ENCODE measurements at places on chromosomes 6 and 20.

DNA sequence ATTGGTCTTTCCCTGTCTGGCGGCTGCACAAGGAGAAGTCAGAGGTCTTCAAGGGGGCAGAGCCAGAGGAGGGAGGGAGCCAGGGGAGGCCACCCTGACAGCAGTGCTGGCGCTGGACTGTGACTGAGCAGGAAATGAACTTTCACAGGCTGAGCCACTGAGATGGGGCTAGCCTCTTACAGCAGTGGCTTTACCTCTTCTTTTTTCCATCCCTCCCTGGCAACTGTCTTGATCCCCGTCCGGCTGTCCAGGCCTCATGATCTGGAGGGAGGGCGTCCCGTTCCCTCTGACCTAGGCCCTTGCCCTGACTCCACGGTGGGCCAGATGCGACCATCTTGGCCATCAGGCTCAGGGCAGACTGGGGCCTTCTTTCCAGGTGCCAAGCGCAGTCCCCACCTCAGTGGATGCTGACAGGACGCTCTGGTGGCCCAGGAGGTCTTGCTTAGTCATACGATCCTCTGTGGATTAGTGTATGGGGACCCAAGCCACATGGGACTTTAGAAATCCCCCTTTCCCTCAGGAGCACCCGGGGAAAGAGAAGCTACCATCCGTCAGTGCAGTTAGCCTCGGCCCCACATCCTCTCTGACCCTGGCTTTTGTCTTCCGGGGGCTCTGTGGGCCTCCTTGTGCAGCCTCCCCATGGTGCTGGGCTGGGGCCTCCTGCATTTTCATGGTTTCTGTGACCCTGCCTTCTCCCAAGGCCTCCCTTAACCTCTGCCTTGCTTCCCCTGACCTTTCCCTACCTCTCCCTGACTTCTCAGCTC is 57.4 kb upstream of the CCDC167 start:
- no peak for DNase-seq

DNA sequence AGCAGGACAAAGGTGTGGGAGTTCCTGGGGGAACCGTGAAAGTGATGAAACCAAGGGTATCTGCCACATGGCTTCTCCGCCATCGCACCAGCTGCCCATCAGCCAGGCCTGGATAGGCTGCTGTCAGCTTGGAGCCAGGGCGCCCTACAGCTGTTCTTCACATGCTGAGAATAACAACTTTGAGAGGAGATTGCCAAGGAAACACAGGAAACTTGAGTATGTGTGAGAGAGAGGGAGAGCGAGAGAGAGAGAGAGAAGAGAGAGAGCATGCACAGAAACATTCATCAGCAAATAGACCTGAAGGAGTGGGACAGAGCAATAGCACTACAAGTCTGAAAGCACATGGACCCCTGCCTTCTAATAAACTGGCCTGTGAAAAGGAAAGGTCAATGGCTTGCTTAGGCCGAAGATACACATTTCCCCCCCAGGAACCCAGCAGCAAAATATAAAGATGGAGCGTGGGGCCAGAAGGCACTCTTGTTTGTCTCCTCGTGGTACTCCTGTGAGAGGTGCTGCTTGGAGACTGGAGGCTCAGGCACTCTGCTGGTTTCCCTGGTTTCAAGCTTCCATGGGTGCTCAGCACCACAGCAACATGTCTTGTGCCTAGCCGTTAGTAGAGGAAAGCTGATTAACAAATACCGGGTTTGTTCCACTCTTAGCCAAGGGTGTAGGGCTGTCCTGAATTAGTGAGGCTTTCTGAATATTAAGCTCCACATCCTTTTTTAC is 53.0 kb downstream of the SNAP25 start:
- no peak for DNase-seq

- DNase-seq, result no peak
Observed at GRCh38 chr6:160279850-160280249, 21.2 kb upstream of the SLC22A2 start.

- DNase-seq, result no peak
Observed at GRCh38 chr6:33249732-33250630, 21.7 kb downstream of the VPS52 start.

- no peak for DNase-seq
Observed at GRCh38 chr20:4021906-4022305, 6.5 kb upstream of the RNF24 start.

DNA sequence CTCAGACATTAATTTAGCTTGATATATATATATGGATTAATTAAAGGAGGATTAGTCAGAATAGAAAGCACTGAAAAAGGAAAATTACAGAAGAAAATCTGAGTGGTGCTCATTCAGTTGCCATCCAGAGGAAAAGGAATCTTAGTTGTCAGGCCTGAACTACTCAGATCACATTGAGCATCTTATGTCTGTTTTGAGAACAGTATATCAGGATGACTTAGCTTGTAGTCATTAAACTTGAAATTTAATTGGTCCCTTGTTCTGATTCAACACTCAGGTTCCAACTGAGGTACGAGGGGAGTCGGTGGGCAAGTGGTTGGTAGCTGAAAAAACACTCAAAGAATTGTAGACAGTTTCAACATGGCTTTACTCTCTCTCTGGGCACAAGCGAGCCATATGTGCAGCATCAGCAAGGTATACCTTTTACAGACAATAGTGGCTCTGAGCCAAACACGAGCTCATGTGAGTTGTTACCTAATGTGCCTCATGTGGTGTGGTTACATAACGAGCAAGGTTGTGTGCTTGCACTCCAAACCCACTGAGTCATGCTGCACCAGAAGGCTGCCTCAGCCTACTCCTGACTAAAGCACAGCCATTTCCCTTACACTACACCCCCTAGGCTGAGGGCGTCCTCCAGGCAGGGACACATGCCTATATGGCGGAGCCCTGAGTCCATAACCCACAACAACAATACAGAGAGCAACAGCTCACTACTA is 73.0 kb upstream of the HMGN3 start:
- DNase-seq, result no peak

DNA sequence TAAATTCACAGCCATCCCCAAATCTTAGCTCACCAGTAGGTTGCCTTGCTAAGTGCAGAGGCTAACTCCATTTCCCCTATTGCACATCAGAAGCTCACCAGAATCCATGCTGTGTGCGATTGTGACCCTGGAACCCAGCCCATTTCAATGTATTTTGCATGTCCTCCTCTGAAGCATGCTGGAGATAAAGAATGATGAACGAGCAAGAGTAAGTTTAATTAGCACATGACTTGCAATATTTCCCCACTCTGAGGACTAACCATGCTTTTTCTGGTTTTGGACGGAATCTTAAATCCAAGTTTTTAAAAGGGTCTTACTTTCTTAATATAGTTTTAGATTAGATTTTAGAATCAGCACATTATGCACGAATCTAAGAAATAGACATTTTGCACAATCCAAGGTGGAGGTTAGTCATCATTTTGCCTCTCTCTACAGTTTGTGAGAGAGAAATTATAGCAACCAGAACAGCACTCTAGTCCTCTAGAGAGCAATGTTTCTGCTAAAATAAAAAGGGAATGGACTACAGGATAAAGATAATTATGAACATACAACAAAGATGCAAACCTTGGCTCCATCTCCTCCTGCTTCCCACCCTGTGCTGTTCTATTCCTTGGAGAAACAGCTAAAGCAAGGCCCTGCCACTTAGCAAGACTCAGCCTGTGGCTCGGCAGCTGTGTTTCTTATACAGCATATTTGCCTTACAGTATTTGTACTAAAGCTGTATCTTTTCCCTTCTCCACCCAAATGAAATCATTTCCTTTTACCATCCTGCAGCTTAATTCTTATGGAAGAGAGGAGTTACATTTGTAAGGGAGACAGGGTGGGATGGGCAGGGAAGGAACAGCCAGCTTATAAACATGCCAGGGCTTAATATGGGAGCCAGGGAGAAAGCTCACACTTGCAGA is 24.9 kb upstream of the LAMA4 start:
- DNase-seq, result no peak

Measured in caudate nucleus (tissue), 63 donors.